ENCODE measurements at places on chromosomes 11 and 22.

- DNase-seq = peak; percentile 90
These were observed at the start of gene NAALAD2 for GRCh38 chr11:90134478-90135003. Gene NAALAD2 (plus strand): TSS chr11:90134663. CDS start chr11:90134759, 96 bp downstream.

- no peak for DNase-seq
These were observed 32.7 kb upstream of the TMEM41B start for GRCh38 chr11:9347100-9347499.

- no peak for DNase-seq
These were observed 55.7 kb downstream of the PTPRJ start for GRCh38 chr11:48036011-48036410.

GRCh38 chr22:29044657-29045176 lies 16.9 kb downstream of the C22orf31 start:
- DNase-seq = no peak

DNA sequence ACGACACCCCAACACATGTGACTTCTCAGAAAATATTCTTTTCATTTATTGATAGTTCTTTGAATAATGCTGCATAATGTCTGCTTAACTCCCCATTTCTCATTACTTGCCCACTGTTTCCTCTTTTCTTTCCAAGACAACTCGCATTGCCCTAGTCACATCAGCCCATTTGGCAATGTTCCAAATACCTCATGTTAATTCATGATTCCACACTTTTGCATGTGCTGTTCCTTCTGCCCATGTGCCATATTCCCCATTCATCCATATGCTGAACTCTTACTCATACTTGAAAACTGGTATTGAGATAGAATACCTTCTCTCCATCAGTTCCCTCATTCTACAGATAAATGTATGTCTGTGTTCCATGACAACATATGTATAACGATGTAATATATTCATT lies 993.7 kb downstream of the OPCML start:
- no peak for DNase-seq

DNA sequence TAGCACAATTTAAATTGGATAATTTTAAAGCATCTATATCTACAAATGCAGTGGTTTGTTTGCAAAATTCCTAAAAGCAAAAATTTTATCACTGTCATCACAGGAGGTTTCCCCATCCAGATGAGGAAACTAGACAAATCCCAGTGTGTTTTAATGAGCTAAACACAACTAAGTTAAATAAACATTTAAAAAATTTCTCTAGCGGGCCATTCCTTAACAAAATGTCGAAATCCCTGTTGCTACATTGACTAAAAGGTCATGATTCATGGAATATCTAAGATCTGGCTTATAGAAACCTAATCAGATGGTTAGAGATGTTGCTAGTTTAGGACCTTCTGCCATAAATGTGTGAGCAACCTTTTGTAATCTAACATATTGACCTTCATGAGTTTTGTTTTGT lies 107.3 kb upstream of the BDNF start:
- DNase-seq = no peak

DNA sequence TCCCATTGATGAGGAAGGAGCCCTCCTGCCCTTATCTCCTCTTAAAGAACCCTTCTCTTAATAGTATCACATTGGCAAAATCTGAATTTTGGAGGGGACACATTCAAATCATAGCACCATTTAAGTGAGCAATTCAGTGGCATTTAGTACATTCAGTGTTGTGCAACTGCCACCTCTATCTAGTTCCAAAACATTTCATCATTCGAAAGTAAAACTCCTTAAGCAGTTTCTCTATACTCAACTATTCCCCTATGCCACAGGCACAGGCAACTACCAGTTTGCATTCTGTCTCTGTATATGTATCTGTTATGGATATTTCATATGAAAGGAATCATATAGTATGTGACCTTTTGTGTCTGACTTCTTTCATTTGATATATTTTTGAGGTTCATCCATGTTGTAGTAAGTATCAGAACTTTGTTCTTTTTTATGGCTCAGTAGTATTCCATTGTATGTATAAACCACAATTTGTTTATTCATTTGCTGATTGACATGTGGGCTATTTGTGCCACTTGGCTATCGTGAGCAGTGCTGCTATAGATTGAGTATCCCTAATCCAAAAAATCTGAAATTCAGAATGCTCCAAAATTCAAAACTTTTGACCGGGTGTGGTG lies 22.9 kb downstream of the FAR1 start:
- DNase-seq = no peak

- DNase-seq = no peak
These were observed 9.0 kb upstream of the PCF11 start for GRCh38 chr11:83147895-83148294.

GRCh38 chr11:28767574-28767973 lies 659.4 kb downstream of the METTL15 start:
- no peak for DNase-seq

- no peak for DNase-seq
These were observed 17.1 kb downstream of the FAR1 start for GRCh38 chr11:13685461-13686108.

DNA sequence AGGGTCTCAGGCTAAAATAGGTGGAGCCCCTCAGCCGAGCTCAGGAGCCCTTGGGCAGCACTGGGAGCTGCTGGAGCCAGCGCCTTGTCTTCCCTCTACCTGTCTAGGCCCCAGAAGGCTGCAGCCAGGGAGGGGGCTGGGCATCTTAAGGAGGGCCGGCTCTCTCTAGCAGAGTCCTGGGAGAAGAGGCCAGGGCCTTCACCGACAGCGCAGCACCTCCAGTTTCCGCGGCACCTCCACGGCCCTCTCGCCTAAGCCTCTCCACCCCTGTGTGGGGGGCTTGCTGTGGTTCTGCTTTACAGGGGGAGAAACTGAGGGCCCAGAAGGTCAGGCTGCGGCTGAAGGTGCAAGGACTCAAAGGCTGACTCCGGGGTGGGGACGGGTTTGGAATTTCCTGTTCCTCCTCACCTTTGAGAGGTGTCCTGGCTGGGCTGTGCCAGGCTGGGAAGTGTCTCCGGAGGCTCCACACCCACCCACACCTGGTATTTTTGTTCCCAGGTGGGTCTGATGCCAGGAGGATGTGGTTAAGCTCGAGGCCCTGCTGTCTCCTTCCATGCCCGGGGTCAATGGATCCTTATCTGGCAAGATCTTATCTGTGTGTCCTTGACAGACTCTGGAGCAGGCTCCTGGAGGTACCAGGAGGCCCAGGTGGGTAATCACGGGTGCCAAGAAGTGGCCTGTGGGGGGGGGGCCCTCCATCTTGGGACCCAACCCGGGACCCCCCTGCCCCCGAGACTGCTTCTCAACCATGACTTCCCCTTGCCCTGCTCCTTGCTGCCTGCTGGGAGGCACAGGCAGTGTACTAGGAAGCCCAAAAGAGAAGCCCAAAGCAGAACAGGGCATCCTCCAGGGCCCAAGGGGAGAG lies 95.3 kb upstream of the FGF3 start:
- no peak for DNase-seq

DNA sequence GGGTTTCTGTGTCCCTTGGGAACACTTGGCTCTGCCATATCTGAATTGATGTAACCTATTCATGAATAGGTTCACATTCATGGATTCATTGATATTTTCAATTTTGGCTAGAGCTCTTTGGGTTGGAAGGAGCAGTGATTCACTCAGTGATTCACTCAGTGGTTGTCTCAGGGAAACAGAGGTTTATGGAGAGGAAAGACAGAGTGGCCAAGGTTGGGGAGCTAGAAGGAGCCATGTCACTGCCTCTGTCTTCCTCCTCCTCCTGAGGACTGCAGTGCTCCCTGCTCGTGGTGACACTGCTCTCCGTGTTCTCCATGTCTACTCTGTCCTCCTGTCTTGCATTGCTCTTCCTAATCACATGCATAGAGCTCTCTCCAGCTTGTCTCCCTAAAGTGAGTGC lies 17.4 kb downstream of the CEP164 start:
- DNase-seq = no peak

DNA sequence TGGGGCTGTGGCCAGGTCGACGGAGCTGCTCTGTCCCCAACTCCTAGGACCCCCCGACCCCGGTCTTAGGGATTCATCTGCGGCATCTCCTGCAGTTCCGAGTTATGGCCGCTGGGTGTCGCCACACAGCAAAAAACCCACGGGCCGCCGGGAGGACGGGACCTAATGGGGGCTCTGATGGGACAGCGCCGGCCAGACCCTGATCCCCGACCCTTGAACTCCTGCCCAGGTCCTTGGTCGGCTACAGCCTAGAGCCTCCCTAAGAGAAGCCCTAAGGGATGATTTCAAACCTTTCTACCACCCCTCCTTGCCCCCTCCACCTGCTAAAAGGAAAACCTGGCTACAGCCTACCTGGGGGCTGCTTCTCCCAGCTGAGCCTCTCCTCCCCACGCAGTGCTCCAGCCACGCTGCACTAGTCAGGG lies 30.8 kb upstream of the LRRC10B start:
- DNase-seq = peak; percentile 72

GRCh38 chr11:82174610-82175009 lies 559.1 kb downstream of the FAM181B start:
- DNase-seq = no peak

DNA sequence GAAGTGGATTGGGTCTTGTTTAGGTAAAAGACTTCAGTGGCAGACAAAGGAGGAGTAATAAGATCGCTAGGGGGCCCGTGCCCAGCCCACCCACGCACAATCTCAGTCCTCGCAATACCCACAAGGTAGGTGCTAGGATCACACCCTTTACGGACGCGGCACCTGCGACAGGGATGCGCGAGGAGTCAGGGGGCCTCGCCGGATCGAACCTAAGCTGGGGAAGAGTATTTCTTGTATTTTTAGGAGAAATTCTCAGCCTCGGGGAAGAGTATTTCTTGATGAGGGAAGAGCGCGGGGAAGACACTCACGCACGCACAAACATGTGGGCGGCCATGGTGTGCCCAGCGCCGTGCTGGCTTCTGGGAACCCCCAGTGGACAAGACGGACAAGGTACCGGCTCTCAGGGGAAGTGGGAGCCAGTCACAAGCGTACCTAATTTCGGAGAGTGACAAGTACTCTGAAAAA lies 745 bp upstream of the FAM118A start:
- DNase-seq = no peak

DNA sequence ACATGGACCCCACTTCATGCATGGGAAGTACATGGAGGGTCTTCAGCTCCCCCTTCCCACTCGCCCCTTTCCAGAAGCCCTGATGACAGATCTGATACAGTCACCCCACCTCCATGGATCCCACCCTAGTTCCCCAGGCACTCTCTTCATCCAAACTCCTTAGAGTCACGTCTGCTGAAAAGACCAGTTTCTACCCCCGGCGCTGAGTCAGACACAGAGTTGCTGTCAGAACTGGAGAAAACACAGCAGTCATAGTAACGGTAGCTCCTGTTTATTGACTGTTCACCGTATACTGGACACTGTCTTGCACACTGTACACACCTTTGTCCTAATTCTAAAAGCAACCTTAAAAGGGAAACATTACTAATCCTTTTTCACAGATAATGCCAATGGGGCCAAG lies 29.1 kb downstream of the DRD2 start:
- DNase-seq = no peak

DNA sequence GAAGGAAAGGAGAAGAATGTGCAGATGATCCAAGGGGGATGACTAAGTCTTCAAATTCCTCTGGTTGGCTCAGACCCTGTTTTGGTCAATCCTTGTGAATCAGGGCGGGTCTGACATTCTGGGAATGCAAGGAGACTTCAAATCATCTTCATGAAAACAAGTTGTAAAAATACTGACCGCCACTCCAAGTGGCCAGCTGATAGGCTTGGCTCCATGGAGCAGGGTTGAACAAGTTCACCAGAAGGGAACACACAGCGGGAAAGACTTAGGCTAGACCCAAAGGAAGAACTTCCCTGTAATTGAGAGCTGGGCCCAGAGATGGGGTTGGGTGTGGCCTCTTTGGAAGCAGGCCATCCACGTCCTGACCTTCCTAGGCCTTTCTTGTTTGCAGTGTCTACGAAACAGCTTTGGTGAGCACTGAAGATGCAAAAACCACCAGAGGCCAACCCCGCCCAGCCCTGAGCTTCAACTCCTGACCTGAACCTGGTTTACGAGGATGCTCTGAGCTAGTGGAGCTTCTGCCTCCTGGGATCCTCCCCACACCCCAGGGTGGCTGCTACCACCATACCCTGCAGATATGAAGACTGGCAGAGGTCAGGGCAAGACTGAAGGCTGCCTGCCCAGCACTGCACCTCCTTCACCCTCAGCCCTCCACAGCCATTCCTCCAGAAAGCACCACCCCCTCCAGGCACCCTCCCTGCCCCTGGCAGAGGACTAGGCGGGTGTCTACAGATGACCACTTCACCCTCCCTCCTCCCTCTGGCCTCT lies 26.1 kb downstream of the GDPD5 start:
- peak; percentile 59 for DNase-seq

- no peak for DNase-seq
These were observed 9.9 kb downstream of the SLC43A3 start for GRCh38 chr11:57417056-57417455.

GRCh38 chr11:122773781-122774266 lies 64.5 kb upstream of the CRTAM start:
- no peak for DNase-seq

Data from Caco-2 (cell line).